ENCODE measurements at places on chromosomes 3 and 15. TPM values are rescaled to one million over a fixed set of nuclear protein-coding genes. Genes with fewer than 3 reads are reported as not detected.

GRM2 gene
- not detected for total RNA-seq

NANOGP8 gene
- not detected for total RNA-seq

PAK6 gene
- 0.19 TPM for total RNA-seq

PARP3 gene
- total RNA-seq, result 8.9 TPM

NDN gene
- 0.08 TPM for total RNA-seq

LIPH gene
- total RNA-seq, result 8.1 TPM

GOLGA8G gene
- total RNA-seq, result not detected

RLBP1 gene
- not detected for total RNA-seq

ZNF620 gene
- total RNA-seq, result 2.3 TPM

CCR8 gene
- not detected for total RNA-seq

RETNLB gene
- not detected for total RNA-seq

LPCAT4 gene
- 64.5 TPM for total RNA-seq

GNAT1 gene
- not detected for total RNA-seq

CCNDBP1 gene
- 28.2 TPM for total RNA-seq

SLC7A14 gene
- total RNA-seq, result not detected

XCR1 gene
- not detected for total RNA-seq

EXOG gene
- 31.5 TPM for total RNA-seq

CPN2 gene
- not detected for total RNA-seq
